ENCODE measurements at places on chromosomes 3 and 15.

GRCh38 chr3:50274371-50275104 is 4.3 kb upstream of the LSMEM2 start:
- peak; percentile 85 for DNase-seq

GRCh38 chr3:156816794-156817645 is 9.1 kb upstream of the LEKR1 start:
- peak; percentile 93 for DNase-seq

GRCh38 chr3:148756311-148756710 is 58.6 kb downstream of the AGTR1 start:
- no peak for DNase-seq

- DNase-seq = no peak
Observed at GRCh38 chr3:116776880-116777785, 67.6 kb downstream of the TUSC7 start.

DNA sequence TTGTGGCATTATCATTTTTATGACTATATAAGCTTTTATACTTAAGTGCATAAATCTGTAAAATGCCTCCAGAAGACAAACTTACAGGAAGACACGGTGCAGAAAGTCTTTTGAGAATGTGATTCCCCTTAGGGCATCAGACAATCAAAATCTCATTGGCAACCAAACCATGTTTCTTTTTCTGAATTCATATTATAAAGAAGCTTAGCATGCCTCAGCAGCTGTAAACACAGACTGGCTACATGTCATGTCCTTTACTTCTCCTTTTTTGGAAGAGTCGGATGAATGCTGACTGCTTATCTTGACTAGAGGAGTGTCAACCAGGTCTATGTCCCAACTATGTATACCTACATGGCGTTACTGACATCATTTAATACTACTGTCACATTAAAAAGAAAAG is 150.1 kb downstream of the PLD1 start:
- DNase-seq = no peak

GRCh38 chr15:70768257-70768883 is 5.0 kb upstream of the UACA start:
- no peak for DNase-seq

DNA sequence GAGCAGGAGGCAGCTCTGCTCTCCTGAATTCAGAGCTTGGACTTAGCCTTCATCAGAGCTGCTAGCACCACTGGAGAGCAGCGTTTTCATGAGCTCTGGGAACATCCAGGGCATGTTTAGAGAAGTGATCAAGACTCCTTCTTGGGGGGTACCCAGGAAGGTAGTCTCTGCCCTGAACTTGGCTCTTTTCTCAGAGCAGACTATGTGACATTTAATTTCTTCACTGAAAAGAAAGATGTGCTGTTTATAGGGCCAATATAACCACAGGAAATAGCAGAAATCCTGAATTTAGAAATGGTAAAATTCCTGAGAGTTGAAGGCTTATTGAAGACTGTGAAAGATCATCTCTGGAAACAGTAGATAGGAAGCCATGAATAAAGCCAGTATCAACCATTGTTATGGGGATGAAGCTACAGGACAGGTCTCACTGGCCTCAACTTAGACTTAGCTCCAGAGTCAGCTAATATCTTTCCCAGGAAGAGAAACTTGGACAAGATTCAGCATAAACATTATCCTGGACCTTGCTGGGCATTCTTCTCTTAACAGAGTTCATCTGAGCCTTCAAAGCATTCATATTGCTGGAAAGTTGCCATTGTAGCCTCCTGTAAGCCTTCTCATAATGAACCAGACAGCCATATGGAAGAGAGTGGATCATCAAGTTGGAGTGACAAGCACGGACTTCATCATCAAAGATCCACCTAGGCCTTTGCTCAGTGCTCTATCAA is 386.6 kb upstream of the THBS1 start:
- no peak for DNase-seq

GRCh38 chr3:79086514-79086913 is 681.3 kb downstream of the ROBO1 start:
- DNase-seq = peak; percentile 28

- DNase-seq = peak; percentile 47
Observed at GRCh38 chr3:72123908-72124441, 339.0 kb upstream of the PROK2 start.

GRCh38 chr3:46191730-46192129 is 16.4 kb downstream of the CCR1 start:
- DNase-seq = no peak

DNA sequence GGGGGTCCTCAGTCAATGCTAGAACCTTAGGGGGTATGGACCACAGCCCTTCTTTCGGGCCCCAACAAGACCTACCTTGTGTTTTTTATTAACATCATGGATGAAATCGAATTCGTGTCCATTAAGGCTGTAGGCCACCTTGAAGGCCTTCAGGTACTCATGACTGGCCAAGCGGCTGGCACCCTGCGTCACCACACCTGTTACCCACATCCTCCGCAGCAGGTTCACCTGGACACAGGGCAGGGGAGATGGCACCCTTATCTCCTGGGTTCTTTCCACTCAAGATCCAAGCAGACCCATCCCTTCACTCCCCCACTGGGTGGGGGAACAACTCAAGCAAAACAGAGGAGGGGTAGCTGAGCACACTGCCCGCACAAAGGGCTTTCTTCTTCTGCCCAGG is 6.6 kb downstream of the MFGE8 start:
- DNase-seq = no peak

GRCh38 chr3:152019508-152019907 is 146.1 kb downstream of the SUCNR1 start:
- no peak for DNase-seq

GRCh38 chr15:58487724-58488120 is 55.9 kb downstream of the LIPC start:
- DNase-seq = no peak

GRCh38 chr3:47932421-47932820 is 83.8 kb downstream of the MAP4 start:
- DNase-seq = no peak

- DNase-seq = no peak
Observed at GRCh38 chr3:87186608-87187159, 40.4 kb upstream of the CHMP2B start.

- no peak for DNase-seq
Observed at GRCh38 chr3:81173514-81173913, 587.9 kb downstream of the GBE1 start.

DNA sequence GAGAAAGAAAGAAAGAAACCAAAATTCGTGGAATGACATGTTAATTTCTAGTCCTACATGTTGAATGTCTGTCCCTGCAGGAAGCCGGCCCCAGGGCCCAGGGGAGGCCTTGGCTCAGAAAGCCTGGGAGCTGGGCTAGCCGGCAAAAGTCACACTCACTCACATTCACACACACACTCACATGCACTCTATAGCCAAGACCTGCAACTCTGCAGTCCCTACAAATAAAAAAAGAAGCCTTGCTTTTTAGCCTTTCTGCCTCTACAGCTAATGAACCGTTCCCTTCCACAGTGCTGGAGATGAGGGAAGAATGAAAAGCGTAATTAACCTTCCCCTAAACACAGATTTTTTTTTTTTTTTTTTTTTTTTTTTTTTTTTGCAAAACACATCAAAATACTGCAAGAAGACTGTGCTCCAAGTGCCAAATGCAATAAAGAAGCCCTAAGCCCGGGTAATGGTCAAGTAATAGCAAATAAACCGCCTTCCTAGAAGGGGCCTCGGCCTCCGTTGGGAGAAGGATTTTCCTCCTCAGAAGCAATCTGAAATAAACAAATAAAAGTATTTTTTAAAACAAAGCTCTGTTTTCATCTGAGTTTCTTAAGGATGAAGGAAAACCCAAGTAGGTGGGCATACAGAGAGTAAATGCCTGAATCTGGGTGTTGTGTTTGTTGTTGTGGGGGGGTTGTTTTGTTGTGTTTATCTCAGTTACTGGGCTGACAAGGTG is 4.3 kb downstream of the MECOM start:
- no peak for DNase-seq

GRCh38 chr3:88059380-88060170 is 520 bp downstream of the ZNF654 start:
- DNase-seq = no peak

GRCh38 chr3:127063916-127064315 is 81.0 kb downstream of the PLXNA1 start:
- no peak for DNase-seq

GRCh38 chr3:44208568-44208967 is 33.1 kb upstream of the TOPAZ1 start:
- DNase-seq = no peak

DNA sequence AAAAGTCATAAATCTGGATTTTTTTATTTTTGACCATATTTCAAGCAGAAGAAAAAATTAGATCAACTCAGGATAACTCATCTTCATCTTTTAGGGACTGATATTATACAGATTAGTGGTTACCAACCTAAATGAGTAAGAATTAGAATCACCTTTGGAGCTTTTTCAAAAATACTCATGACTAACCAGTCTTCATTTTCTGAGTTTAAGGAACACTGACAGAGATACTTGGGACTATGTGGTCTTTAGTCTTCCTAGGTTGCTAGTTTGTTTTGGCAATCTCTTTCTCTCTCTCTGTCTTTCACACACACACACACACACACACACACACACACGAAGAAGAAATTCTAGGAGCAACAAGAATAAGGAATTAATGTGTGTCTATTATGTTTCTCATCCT is 50.1 kb downstream of the TMOD3 start:
- DNase-seq = no peak

- DNase-seq = no peak
Observed at GRCh38 chr15:59685737-59686297, 3.3 kb downstream of the BNIP2 start.

- no peak for DNase-seq
Observed at GRCh38 chr3:178856804-178857203, 214.8 kb downstream of the ZMAT3 start.

- DNase-seq = no peak
Observed at GRCh38 chr3:13200465-13200864, 127.2 kb upstream of the IQSEC1 start.

GRCh38 chr3:59632760-59633573 is 583.1 kb upstream of the CFAP20DC start:
- no peak for DNase-seq

DNA sequence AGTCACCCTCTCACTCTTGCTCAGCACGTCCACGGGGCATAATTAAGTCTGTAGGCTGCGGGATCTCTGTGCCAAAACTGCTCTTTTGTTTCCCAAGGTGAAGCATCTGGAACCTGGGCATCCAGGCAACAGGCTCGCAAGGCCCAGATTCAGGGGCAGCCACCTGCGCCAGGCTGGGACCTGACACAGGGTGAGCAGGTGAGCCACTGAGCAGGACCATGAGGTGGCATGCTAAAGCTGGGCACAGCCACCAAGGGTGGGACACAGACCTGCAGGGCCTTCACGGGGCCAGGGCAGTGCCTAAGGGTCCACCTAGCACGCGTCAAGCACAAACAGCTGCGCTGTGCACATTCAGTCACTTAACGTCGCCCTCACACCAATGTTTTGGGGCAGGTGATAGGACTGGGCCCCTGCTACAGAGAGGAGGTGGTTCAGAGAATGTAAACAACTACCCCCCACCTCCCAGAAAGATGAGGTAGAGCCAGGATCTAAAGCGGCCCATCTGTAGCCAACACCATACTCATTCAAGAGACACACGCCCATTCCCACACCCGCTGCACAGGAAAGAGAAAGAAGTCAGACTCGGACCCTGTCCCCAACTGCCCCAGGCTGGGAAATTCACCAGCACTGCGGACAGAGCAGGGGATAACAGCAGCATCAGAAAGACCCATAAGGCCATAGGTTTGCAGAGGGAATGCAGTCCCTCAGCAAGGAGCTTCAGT is 16.3 kb downstream of the XXYLT1 start:
- DNase-seq = no peak

- DNase-seq = no peak
Observed at GRCh38 chr3:180138871-180139270, 102.1 kb upstream of the PEX5L start.

DNA sequence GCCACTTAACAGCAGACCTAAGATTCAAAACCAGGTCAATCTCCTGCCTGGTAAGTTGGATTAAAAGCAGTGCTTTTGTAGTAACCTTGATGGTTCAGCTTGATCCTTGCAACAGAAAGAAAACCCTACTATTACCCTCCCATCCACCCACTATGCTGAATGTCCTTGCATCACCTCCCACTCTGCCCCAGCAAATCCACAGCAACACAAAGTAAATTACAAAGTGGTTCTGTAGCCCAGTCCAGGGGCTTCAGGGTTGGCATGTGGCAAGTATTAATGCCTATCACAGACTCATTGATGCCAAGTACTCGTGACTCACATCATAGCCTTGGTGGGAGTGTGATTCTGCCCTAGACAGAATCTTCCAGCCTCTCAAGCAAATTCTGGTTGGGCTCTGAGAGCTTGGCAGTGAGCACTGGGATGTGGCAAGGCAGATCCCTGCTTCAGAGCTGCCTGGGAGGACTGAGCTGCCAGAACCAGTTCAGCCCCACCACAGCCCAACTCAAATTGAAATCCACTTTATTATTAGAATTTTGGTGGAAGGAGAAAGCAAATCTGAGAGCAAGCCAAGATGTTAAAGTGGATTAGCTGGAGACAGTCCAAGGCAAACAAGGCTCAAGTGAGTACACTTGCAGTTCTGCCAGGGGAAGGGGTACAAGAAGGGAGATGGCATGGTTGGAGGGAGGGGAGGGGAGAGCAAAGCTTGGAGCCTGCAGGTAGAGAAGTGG is 225.8 kb upstream of the UMPS start:
- no peak for DNase-seq

GRCh38 chr3:97793420-97794019 is 28.3 kb upstream of the CRYBG3 start:
- DNase-seq = no peak

GRCh38 chr3:12660196-12660595 is 3.7 kb downstream of the RAF1 start:
- no peak for DNase-seq

- no peak for DNase-seq
Observed at GRCh38 chr3:14989943-14990779, 42.8 kb downstream of the NR2C2 start.

DNA sequence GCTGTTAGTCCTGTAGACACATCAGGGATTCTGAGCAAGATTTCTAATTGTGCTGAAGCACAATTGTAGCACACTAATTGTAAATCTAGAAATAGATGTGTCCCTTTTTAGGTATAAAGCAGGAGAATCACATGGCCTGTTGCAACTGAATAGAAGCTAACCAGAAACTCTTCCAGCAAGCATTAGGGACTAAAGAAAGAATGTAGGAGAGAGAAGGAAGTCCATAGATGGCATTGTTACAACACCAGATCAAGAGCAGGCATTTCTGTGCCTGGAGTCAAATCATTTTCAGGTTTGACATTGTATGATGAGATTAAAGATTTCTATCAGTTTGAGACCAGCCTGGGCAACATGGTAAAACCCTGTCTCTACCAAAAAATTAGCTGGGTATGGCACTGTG is 27.4 kb downstream of the CALML4 start:
- no peak for DNase-seq

- DNase-seq = no peak
Observed at GRCh38 chr3:155363690-155364070, 70.2 kb upstream of the STRIT1 start.

GRCh38 chr3:171772427-171773056 is 37.7 kb downstream of the PLD1 start:
- DNase-seq = peak; percentile 59

GRCh38 chr3:62638316-62638715 is 236.9 kb downstream of the CADPS start:
- no peak for DNase-seq

Measured in stimulated activated CD4-positive, alpha-beta T cell treated with anti-CD3 and anti-CD28 coated beads, Interleukin-15, amount 100 ng/mL, for 24 hours (primary cell).